ENCODE measurements at places on chromosomes 1 and 21. TPM values are rescaled to one million over a fixed set of nuclear protein-coding genes. Genes with fewer than 3 reads are reported as not detected.

CD46 gene
- 56.3 TPM for polyA plus RNA-seq

POTED gene
- not detected for polyA plus RNA-seq

GRIK3 gene
- not detected for polyA plus RNA-seq

SYT14 gene
- not detected for polyA plus RNA-seq

FDPS gene
- polyA plus RNA-seq, result 127 TPM

IER5 gene
- polyA plus RNA-seq, result 11.5 TPM

TACSTD2 gene
- 1.6 TPM for polyA plus RNA-seq

ZBTB17 gene
- polyA plus RNA-seq, result 134 TPM

PADI4 gene
- not detected for polyA plus RNA-seq

SPRR3 gene
- polyA plus RNA-seq, result 14.9 TPM

DNAJC28 gene
- 0.56 TPM for polyA plus RNA-seq

LRRC3 gene
- polyA plus RNA-seq, result 0.63 TPM

TTC4 gene
- 8.9 TPM for polyA plus RNA-seq

PTGFR gene
- polyA plus RNA-seq, result 0.36 TPM

MRPL55 gene
- polyA plus RNA-seq, result 41.8 TPM

ERVH48-1 gene
- not detected for polyA plus RNA-seq

RXRG gene
- polyA plus RNA-seq, result 0.23 TPM

GRCh38 chr1:29237129-29237821 is 953 bp downstream of the PTPRU start:
- peak; percentile 74 for DNase-seq

DNA sequence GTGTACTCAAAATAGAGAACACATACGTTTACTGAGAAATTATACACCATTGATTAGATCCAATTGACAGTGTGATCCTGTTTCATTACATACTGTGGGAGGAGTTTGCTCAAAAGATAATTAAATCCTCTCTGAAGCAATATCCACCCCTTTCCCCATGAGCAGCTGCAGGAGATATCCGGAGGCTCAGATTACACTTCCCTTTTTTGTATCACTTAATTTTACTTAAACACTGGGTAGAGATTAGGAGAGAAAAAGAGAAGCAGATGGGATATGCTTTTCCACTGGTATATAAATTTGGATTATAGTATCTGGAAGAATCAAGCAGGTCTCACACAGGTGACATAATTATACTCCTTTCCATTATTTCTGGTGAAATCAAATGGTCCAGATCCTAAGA is 333.3 kb upstream of the ZRANB2 start:
- no peak for DNase-seq

DNA sequence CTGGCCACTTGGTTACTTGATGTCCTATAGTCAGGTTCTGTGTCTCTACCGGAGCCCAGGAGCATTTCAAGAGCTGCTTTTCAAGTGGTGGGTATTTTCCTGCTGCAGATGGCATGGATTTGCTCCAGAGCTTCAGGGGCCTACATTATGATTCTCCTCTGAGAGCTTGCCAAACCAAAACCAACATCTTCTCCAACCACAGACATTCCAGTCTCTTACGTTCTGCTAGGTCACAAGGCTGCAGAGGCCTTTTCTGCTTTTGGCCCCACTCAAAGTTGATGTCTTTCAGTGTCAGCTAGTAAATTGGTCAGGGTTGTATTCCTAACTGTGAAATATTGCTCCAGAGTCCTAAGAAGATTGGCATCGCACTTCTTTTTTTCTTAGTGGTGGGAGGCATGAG is 14.7 kb upstream of the AQP10 start:
- DNase-seq, result no peak

DNA sequence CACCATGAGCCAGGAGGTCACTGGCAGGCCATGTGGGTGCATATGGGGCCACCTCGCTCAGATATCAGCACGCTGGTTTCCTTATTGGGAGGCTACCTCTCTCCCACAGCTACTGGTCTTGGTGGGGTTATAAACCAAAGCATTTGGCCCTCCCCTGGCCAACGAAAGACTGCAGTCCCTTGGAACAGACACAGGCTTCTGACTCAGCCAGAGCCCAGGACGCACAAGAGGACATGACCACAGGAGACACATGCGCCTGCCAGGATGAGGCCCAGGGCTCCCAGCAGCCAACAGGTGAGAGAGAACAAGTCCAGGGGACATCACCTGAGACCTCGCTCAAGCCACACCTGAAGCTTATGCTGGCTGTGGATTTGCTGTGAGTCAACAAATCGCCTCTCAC is 13.8 kb downstream of the NPHP4 start:
- DNase-seq, result peak; percentile 62

DNA sequence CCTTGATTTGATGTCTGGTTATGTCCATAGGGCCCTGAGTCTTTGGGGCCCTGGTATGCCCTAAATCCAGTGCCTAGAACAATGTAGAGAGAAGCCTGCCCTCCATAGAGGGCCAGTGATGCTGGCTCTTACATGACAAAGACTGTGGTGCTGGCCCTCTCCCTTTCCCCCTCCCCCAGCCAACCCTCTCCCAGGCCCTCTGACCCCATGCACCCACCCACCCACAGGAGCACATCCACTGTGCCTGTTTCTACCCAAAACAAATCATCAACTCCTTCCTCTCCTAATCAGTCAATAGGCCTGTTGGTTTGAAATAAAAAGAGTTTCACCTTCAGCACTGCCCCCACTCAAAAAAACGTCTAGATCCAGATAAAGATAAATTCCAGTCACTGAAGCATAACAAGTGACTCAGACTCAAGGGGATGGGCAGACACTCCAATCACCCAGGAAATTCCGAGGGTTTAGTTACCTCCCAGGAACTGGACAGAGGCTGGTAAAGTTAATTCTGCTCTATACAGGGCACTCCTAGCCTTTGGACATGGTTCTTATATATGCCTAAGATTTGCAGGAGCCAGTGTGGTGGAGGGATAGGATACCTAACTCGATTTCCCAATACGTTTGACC is 144.8 kb upstream of the VANGL1 start:
- no peak for DNase-seq

DNA sequence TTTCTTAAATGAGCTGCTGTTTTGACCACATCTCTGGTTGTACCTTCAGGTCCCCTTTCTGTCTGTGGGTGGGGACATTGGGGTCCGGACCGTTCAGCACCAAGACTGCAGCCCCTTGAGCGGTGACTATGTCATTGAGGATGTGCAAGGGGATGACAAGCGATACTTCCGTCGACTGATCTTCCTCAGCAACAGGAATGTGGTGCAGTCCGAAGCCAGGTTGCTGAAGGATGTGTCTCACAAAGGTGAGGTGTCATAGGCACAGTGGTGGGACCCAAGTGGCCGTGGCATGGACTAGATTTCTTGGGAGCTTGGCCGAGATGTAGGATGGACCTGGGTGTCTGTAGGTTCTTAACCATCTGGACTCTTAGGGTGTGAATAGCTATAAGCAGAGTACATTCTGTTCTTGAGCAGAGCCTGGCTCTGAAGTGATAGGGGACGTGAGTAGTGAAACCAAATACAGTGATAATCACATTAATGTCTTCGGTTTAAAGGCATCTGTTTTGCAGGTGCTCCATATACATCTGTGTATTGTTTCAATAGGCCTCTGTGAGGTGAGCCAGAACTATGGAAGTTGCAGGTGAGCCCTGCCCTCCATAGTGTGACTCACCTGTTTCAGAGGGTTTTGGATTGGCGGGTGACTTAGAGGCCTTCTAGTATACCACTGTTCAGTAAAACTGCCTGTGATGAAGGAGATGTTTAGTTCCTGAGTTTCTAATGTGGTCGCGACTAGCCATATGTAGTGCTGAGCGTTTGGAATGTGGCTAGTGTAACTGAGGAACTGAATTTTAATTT is 6.4 kb downstream of the METTL13 start:
- DNase-seq, result no peak

GRCh38 chr1:24393892-24394291 is 19.7 kb downstream of the STPG1 start:
- no peak for DNase-seq

DNA sequence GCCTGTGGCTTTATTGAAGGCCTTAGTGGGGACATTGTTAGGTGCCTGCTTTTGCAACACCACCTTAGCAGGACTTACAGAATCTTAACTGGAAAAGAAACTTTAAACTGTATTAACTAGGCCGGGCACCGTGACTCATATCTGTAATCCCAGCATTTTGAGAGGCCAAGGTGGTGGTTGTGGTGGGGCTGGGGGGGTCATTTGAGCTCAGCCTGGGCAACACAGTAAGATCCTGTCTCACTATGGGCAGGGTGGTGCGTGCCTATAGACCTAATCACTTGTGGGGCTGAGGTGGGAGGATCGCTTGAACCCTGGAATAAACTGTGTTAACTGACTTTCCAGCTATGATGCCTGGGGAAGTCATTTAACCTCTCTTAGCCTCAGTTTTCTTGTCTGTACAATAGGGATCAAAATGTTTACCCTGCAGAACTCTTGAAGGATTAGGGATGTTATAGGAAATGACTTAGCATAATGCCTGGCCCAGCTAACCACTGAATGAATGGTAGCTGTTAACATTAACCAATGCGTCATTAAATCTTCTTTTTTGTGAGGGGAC is 39.5 kb downstream of the IER5 start:
- DNase-seq, result no peak

- DNase-seq, result no peak
Observed at GRCh38 chr1:33524586-33524985, 52.1 kb downstream of the ZSCAN20 start.

GRCh38 chr1:41655632-41656031 is 171.1 kb upstream of the EDN2 start:
- peak; percentile 9 for DNase-seq

DNA sequence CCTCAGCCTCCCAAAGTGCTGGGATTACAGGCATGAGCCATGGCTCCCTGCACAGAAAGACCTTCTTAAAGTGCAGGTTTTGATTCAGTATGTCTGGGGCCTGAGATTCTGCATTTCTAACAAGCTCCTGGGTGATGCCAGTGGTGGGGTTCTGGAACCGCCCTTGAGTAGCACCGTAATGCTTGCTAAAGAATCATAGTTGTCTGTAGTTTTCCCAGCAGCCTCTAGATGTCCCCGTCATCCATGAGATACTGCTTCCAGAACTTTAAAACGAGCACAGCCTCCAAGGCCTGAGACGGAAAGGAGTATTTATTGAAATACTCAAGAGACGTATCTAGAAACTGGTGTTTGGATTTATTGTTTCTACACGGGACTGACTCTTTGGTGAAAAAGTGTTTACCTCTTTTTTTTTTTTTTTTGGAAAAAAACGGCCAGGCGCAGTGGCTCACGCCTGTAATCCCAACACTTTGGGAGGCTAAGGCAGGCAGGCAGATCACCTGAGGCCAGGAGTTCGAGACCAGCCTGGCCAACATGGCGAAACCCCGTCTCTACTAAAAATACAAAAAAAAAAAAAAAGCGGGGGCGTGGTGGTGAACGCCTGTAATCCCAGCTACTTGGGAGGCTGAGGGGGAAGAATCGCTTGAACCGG is 2.6 kb upstream of the TOR3A start:
- DNase-seq, result no peak

DNA sequence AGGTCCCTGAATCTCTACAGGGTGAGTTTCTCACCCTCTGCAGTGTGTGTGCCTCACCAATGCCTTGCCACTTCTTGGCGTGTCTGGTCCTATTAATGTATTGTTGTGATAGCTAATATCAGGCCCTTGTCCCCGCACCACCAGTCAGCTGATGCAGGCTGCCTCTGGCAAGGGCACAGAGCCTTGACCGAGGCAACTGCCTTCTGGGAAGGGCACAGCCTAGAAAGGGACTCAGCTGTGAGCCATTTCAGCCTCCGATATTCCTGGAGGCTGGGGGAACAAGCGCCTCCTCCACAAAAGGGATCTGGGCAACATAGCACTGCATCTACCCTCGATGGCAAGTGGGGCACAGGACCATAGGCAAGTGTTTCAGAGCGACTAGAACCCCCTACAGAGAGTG is 27.0 kb downstream of the IL10RB start:
- no peak for DNase-seq

- DNase-seq, result no peak
Observed at GRCh38 chr1:170596701-170597100, 64.7 kb downstream of the GORAB start.

DNA sequence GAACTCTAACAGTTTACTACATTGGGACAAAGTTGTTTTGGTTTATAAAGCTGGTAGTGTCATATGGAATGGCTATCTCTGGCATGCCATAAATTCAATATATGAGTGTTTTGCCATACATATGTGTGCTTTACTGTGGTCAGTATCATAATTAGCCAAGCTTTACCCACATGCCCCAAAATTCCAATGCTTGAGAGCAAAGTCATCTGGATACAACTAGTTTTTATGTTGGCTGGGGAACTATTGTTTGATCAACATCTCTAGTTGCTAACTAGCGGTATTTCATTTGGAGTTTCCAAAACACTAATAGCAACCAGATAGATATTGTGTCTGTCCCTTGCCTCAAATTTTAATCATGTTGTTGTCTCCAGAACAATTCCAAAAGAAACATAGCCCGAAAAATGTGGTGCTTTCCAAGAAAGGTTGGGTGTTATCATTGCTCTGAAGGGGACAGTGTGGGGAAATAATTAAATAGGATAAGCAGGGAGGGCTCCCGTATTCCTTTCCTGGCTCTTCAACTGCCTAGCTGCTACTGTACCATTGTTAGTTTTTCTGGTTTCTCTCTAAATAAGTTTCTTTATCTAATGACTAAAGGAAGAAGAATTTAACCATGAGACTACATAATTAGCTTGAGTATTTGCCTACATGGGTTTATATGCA is 136.1 kb downstream of the TGFB2 start:
- no peak for DNase-seq

DNA sequence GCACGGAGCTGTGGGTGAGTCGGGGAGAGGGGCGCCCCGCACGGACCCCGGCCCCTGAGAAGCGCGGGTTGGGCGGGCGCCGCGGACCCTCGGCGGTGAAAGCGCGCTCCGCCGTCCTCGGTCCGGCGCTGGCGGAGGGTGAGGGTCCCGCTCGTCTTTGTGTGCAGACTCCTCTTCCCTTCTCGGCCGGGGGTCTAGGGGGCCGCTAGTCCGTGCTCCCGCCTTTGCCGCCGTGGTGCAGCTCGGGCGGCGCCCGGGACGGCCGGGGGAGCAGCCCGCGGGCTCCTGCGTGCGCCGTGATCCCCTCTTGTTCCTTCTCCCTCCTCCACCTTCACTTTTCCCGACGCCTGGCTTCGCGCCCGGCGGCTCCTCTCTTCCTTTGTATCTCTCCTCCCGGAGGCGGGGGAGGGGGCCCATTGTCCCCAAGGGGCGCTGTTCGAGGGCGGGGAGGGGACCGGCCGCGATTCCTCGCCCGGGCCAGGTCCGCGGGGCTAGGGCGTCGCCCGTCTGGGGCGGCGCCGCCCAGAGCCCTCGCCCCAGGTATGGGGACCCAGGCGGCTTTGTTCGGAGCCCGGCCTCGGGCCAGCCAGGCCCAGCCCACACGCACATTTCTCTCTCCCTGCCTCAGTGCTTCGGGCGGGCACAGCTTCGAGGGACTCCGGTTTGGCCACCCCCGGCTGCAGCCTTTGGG is 519 bp downstream of the FNBP1L start:
- DNase-seq, result peak; percentile 60

DNA sequence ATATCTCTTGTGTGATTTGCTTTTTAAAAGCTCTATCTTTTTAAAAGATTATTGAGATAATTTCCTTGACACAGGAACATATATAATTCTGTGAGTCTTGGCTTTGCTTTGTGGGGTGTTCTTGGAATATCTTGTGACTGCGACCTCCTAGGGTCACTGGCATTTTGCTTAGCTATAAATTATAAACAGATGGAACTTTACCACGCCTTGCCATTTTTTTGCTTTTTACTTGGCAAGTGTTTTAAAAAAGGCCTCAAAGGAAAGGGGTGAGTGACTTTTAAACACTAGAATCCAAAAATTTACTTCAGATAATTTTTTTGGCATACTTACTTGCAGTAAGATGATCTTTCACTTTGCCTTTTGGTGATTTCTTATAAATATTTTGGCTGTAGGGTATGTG is 43.6 kb downstream of the ALG6 start:
- DNase-seq, result no peak

GRCh38 chr1:184773762-184774320 is 19.2 kb upstream of the EDEM3 start:
- DNase-seq, result no peak

Data from aorta (tissue), 5 donors.